ENCODE measurements at places on chromosomes 2 and 18.
A peak's percentile ranks its signal among the peaks of the same experiment; 100 is the strongest.

- DNase-seq = peak; percentile 18
These were observed 71.7 kb downstream of the NCAPH start for GRCh38 chr2:96407041-96407918.

DNA sequence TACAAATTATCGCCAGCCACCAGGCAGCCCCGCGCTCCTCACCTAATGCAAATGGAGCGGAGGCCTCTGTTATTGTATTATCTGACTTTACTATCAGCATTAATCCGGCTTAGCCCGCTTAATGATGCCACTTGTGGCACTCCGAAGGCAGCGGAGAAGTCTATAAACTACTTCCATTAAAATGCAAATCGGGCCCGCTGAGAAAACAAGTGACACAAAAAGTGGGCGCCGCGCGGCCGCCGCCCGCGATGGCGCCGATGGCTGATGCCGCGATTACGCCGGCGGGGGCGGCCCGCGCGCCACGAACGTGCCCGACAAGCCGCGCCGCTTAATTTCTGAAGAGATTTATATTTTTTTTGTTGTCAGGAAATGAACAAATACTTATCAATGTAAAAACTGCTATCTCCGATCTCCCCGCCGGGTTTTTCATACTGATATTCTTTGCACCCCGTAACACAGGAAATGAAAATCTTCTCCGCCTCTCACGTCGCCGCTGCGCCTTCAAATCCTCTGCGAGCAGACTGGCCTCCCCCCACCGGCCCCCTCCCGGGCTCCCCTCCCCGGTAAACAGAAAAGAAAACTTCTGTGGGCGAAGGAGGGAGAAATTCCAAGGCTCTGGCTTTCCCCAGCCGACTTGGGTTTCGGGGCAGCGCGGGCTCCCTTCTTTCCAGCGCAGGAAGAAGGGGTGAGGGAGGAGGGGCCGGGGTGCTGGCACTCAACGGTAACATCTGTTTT is 221.8 kb downstream of the INSIG2 start:
- DNase-seq = peak; percentile 62

- no peak for DNase-seq
These were observed 87.1 kb downstream of the ITGB1BP1 start for GRCh38 chr2:9336241-9336575.

- no peak for DNase-seq
These were observed 38.5 kb downstream of the CARF start for GRCh38 chr2:202950592-202950991.

DNA sequence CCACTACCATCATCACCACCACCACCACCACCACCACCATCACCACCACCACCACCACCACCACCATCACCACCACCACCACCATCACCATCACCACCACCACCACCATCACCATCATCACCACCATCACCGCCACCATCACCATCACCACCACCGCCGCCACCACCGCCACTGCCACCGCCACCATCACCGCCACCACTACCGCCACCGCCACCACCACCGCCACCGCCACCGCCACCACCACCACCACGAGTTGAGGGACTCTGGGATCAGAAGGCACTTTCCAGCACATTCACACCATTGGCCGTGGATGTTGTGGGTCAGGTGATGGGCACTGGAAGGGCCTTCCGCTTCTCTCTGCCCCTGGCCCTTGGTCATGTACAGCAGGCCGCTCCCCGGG is 48.8 kb downstream of the ODC1 start:
- no peak for DNase-seq

DNA sequence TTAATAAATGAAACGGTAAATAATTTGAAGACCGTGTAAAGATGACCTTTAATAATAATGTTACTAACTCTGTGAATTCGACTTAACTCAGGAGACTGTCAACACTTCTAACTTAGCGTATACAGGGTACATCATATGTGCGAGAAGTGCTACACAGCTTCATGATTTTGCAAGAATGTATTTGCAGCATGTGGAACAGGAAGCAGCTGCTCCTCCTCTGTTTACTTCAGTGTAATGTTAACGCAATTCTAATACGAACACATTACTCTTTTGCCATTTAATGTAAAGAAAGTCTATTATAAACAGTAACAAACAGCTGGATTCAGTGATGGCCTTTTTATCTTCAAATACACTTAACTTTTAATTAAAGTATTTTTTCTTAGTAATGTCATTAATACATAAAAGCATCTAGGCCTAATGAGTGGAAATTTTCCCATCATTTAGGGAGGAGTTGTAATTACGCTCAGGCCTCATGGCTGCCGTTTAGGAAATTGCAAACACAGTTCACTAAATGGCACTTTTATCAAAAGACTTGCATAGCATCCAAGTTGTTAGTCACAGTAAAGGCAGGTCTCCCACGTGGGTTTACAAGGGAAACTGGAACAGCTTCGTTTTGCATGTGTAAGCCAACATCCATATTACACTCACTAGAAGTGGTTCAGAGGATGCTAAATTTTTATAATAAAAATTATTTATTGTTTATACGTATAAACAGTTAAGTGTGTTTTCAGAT is 635.7 kb downstream of the FBXO15 start:
- no peak for DNase-seq

DNA sequence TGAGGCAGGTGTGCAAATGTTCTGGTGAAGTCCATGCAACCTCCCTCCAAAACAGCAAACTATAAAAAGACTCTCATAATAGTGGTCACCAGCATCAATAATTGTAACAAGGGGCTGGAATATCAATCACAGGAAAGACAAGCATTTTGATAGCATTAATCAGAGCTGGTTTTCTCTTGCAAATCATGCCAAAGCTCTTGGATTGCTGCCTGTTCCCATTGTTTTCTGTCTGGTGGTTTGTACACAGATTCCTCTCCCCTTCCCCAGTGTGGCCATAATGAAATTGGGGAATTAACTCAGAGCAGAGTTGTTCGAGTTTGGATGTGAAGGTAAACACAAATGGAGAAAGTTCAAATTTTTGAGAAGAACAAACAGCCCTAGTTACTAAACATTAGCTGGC is 134.2 kb downstream of the CDCA7 start:
- no peak for DNase-seq

GRCh38 chr2:1806254-1806653 is 61.9 kb upstream of the PXDN start:
- no peak for DNase-seq

- no peak for DNase-seq
These were observed 60.0 kb upstream of the AGAP1 start for GRCh38 chr2:235433860-235434259.

- no peak for DNase-seq
These were observed 81.0 kb upstream of the CCDC150 start for GRCh38 chr2:196558497-196558896.

DNA sequence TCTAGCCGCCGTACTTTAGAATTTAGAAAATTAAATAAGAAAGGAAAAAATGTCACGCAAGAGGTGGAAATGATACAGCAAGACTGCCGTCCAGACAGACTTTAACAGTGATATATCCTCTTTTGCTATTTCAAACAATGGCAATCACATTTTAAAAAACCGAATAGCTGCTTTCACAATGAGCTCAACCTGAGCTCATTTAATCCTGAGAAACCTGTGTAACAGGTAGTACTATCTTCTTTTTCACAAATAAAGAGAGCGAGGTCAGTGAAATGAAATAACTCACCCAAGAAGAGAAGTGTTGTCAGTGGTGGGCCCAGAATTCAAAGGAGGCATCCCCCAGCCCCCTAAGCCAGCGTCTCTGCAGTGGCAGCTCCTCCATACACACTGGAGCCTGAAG is 60.7 kb upstream of the DAPL1 start:
- no peak for DNase-seq

DNA sequence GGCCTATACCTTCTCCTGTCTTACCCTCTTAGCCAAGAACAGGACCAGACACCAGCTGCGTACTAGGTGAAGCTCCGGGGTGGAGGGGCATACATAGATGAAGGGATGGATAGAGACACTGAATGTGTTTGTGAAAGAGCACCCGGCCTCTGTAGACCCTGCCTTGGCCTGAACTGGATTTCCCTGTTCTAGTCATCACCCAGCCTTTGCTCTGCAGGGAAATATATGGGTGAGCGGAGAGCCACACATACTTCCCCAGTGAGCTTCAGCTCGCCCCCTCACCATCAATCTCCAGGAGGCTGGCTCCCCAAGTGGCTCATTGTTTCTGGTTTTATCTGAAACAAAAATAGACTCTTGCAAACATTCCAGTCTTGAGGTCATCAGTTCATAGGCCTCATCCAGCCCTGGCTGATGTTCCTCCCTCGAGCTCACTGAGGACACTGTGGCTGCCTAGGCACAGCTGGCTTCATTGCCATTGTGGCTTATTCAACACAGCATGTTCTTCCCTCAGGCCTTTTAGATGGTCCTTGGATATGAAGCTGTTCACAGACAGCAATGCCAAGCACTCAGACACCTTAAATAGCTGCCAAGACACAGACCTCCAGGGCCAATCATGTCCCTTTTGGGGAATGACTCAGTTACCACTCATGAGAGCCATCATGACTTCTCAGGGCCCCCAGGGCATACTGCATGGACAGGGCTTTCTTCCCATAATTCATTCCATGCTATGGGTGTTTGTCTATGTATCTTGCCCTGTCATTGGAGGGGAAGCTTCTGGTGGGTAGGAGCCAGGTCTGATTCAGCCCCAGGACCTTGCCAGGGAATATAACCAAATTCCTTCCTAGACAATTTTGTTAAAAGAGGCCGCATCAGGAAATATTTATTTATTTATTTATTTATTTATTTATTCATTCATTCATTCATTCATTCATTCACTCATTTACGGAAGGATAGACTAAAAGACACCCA is 82.4 kb downstream of the TTC32 start:
- DNase-seq = no peak

DNA sequence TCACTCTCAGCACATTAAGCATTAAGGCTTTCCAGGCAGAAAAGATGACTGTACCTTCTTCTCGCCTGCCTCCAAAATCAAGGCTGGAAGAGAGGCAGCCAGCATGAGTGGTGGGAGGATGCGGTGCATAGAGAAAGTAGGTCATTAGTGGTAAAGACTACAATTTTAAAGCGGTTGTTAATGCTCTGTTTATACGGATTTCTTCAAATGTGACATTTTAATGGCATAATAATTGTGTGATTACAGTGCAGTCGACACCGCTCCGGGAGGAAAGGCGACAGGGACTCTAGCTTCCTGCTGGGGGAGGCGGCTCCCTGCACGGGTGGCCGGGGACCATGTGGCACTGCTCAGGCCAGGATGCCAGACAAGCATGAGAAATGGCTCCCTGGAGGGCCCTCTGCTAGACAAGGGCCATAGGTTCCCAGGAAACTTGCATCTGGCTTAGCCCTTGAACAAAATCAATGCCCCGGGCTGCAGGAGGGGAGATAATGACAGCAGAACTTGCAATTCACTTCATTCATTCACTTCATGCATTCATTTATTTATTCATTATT is 129.6 kb downstream of the GALNT14 start:
- no peak for DNase-seq

DNA sequence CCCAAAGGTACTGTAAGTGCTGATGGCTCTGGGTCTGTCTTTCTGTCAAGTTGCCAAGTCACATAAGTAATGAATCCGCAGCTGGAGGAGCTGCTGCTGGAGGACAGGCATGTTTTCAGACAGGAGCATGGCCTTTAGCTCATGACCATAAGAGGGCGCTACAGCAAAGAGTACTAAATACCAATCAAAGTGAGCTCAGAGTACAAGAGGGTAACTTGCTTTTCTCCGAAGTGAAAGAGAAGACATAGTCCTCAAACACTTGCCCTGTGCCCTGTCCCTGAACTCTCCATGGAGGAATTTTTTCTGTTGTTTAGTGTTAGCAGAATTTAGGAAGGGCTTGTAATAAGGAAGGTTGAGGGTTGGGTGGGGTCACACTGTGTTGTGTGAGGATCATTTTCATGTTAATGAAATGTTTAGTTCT is 58.0 kb upstream of the EML6 start:
- DNase-seq = no peak

DNA sequence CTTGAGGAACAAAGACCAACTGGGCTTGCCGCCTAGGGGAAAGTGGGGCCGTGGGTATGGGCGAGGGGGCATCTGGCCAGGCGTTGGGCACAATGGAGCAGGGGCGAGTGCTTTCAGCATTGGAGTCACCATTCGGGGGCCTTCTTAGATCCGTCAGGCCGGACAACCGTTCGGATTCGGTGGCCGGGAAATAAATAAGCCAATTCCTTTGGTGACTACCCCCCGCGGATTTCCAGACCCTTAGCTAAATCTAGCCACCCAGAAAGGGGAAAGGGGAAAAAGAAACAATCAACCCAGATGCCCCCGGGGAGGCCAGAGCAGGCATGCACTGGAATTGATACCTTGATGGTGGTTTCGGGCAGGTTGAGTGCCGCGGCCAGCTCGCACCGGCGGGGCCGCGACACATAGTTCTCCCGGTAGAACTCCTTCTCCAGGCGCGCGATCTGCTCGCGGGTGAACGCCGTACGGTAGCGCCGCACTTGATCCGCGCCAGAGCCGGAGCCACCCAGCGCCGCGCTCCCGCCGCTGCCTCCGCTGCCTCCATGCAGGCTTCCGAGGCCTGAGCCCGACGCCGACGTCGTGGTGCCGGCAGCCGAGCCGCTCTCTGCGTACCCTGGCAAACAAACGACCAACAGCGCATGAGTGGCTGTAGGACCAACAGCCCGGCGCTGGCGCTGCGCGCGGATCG is 1.8 kb downstream of the EVX2 start:
- DNase-seq = no peak

- no peak for DNase-seq
These were observed 16.2 kb downstream of the CCDC150 start for GRCh38 chr2:196655761-196656160.

Measured in activated naive CD4-positive, alpha-beta T cell (primary cell).